Cardiac fibroblast (primary cell): ENCODE measurements at places on chromosomes 6 and 20.

- peak; percentile 38 for DNase-seq
Observed at GRCh38 chr20:38878866-38879265, 47.4 kb upstream of the FAM83D start.

DNA sequence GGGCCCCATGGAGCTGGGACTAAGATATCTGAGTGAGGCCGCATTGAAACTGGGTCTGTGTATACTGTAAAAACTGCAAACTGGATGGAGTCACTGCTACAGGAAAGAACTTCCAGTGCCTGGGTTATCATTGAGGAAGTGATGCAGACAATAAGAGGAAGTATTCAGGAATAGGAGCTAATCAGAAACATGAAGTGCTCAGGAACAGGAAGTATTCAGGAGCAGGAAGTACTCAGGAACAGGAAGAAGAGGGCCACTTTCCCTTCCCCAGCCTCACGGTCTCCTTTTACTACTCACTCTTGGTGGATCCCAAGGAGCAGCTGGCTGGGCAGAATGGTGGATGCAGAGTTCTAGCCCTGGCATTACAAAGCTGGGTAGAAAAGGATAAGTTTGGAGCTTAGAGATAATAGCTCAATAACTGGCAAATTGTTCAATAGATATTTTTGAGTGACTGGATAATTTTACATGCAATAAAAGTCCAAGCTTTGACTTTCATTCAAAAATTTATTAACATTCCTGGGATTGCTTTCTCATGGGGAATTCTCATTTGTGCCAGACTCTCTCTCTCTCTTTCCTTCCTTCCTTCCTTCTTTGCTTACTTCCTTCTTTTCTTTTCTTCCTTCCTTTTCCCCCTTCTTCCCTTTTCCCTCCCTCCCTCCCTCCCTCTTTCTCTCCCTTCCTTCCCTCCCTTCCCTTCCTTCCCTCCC, 82.2 kb upstream of the PAX1 start:
- no peak for DNase-seq

DNA sequence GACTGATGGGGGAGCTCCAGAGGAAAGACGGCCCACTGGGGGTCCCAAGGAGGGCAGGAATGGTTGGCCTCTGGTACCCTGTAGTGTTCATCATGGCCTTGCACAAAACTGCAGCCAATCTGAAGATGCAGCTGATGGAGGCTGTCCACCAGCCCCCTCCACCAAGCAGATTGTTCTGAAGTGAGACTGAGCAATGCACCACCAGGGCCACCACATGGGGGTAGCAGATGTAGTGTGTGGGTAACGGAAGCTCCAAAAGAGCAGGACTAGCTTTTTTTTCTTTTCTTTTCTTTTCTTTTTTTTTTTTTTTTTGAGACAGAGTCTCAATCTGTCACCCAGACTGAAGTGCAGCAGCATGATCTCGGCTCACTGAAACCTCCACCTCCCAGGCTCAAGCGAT, 181.0 kb upstream of the MYLIP start:
- DNase-seq = no peak

DNA sequence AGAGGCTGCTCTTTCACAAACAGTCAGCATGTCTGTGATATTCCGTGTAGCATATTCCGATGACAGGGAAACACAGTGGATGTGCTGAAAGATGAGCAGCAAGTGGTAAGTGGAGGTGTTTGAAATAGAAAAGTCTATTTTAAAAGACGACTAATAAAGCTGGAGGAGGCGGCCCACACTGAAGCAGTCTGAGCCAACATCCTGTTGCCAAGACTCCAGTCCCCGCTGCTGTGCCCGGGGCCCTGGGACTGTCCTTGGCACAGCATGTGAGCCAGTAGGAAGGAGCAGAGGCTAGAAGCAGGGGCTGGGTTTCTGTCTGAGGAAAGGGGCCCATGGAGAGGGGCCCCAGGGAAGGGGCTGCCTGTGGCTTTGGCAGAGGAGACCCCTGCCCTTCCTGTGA, 351.5 kb upstream of the CHD6 start:
- DNase-seq = no peak

GRCh38 chr6:3962291-3963280, 113.4 kb downstream of the FAM50B start:
- DNase-seq = peak; percentile 20

- no peak for DNase-seq
Observed at GRCh38 chr6:10540073-10540746, 19.1 kb downstream of the GCNT2 start.

DNA sequence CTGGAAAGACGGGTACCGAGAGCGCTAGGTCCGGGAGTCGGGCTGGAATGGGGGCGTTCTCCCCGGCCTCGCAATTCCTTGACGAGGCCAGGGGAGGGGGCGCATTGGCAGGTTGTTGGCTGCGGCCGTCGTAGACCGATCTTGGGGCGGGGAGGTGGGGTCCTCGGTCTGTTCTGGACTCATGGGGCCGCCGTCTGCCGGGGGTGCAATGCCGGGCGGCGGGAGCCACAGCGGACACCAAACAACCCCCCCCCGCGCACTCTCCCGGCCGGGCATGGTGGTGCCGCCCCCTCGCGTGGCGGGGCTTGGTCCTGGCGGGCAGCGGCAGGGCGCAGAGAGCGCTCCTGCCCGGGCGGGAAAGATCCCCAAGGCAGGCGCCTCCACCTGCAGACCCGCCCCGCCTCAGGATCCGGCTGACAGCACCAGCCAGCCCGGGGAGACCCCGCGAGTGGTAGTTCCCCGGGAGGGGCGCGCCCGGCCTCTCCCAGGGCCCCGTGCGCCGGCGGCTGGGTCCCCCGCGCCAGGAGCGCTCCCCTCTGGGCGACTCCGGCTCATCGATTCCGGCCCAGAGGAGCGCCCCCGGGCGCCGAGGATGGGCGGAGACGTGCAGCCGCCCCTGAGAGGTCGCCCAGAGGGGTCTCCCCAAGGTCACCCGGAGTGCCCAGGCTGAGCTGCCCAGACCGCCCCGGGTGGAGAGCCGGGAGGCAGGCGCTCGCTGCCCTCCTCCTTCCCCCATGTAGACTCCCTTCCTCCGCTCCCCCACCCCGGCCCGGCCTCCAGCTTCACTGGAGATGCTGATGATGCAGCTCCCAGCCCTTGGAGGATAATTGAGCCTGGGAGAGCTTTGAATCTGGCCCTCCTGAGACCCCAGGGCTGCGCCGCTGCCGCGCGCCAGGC, 709 bp downstream of the PPP1R16B start:
- no peak for DNase-seq

GRCh38 chr20:25295386-25296093, 47.7 kb downstream of the PYGB start:
- DNase-seq = no peak

DNA sequence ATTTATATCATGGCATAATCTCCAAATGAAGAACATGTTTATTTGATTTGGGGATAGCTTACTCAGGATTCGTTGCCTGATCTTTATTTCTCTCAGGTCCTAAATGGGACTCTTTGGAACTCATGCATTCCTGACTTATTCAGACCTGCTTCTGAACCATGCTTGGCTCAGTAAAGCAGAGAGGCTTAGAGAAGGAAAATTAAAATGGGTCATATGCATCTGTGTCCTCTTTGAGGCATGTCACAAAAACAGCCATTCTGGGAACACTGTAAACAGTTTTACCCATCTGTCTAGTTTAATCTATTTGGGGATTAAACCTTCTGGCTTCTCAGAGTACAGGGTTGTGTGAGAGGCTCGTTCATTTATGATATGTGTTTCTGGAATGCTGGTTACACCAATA, 1017.3 kb downstream of the KIF16B start:
- DNase-seq = no peak

DNA sequence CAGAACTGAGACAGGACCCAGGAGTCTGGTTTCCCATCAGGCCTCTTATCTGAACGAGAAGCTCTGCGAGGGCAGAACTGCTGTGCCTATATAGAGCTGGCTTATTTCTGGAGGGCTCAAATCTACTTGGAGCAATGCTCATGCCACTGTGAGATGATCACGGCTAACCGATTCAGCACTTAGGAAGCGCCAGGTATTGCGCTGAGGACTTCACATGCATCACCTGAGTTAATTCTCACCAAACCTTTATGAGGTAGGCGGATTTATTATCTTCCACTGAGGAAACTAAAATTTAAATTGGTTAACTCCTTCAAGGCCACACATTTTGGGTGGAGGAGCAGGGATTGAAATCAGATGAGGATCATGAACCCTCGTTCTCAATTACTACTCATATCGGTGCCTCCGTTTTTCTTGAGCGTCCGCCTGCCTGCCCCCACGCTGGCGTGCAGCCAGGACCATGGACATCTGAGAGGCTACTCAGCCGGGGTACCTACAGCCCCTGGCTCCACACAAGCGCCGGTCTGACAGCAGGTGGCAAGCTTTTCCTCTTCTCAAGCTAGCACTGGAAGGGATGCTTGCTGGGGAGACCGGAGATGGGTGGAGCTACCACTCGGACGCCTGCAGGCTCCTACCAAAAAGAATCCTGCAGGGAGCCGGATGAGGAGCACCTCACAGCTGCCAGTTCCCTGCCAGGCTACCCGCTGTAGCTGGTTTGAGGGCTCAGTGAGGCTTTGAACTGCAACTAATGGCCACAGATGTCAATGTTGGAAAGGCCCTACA, 1.0 kb upstream of the PCIF1 start:
- DNase-seq = peak; percentile 82
